ENCODE measurements at places on chromosomes 2 and 18.

DNA sequence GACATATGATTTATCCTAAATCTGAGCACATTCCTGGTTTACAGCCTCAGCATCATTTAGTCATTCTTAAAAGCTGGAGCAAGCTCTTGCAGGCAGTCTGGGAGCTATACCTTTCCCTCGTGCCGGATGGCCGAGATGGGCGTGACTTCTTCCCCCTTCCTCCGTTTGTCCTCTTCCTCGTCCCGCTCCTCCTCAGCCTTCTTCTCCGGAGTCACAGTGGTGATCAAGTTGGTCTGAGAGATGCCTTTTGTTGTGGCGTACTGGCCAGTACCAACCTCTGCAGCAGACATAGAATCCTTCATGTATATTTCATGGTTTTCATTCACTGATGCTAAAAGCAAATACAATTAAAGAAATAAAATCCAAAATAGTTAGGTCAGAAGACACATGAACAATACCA is 124.1 kb upstream of the ZBTB14 start:
- no peak for DNase-seq

- DNase-seq = no peak
These were observed 121.6 kb downstream of the ARL4C start for GRCh38 chr2:234375176-234375880.

DNA sequence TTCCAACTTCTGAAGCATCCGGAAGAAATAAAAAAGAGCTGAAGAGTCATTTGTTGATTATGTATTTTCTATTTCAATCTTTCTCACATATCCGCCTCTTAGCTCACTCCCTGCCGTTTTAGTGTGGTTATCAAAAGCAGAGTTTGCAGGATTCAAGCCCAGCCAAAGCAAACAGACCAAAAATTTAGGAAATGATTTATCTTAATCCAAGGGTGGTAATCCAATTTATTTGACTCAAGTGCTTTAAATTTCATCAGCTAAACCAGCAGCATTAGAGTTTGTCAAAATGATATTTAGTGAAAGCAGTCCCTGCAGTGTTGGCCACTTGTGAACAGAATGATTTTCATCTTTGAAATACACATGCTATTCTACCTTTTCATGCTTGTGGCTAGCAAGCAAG is 129.3 kb upstream of the CCDC68 start:
- DNase-seq = no peak

- no peak for DNase-seq
These were observed 141.2 kb upstream of the TACR1 start for GRCh38 chr2:75340560-75340959.

GRCh38 chr2:84779781-84780180 is 101.1 kb downstream of the TRABD2A start:
- DNase-seq = no peak

- no peak for DNase-seq
These were observed 54.6 kb downstream of the PIKFYVE start for GRCh38 chr2:208320686-208321085.

DNA sequence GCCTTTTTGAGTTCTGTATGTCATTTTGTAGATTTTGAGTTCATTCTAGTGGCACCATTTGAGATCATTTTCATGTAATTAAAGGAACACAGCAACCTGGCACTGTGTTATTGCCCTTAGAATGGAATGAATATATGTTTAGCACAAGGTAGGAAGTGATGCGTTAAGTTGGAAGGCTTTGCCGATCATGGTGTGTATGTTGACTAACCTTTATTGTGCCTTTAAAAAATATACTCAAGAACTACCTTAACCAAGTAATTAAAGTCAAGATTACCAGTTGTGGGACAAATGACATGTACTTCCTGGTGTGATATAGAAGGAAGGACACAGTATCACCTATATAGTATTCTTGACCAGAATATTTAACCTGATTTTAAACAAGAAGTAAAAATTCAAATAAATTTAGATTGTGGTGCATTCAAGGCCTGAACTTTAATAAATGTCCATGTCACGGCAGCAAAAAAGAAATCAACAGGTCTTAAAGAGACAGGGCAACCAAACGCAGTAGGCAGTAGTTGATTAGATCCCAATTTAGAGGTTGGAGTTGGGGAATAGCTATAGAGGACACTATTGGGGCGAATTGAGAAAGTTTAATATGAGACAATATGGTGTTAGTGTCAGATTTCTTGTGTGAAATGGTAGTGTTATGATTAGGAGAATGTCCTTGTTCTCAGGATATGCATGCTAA is 68.6 kb downstream of the MSH2 start:
- DNase-seq = no peak

Measured in GOT3 (cell line).